ENCODE measurements at places on chromosomes 2 and 18. TPM values are rescaled to one million over a fixed set of nuclear protein-coding genes. Genes with fewer than 3 reads are reported as not detected.

The IL37 gene
- 0.30 TPM for polyA plus RNA-seq

- DNase-seq = peak; percentile 31
These were observed 494.4 kb downstream of the SOX11 start for GRCh38 chr2:6186332-6187151.

DNA sequence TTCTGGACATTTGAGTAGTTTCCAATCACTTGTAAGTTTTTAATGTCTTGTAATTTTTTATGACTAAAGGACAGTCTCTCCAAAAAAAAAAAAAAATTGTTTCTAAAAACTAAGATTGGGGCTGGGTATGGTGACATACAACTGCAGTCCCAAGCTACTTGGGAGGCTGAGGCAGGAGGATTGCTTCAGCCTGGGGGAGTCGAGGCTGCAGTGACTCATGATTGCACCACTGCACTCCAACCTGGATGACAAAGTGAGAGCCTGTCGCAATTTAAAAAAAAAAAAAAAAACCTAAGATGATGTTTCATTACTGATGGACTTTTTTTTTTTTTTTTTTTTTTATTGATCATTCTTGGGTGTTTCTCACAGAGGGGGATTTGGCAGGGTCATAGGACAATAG lies 34.4 kb upstream of the PKDCC start:
- DNase-seq = no peak

DNA sequence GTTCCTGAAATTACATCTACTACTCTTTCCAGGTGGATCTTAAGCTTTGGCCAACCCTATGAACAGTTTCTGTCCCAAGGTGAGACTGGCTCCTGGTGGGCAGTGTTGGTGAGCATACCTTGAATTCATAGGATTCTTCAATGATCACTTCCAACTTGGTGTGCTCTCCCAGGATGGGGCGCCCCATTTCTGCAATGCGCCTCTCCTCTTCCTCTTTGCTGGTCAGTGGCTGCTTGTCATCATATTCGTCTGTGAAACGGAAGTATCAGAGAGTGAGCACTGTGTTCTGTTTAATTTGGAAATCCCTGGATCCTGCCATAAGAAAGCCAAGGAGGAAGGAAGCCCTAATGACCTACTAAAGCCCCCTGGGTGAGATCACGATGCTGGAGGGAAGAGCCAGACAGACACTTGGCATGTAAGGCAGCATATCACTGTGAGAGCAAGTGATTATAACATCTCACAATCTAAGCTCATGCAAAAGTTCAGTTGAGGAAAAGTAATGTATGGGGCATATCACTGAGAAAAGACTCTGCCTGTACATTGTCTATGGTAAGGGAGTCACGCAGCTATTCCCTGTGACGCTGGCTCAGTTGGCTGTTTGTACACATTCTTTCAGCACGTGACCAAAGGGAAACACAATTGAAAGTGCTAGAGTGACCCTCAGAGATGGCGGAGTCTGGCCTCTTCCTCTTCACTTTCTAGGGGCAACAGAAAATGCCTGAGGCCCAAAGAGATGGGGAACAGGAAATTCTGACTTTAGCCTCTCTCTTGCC lies 287.0 kb downstream of the SLC8A1 start:
- DNase-seq = peak; percentile 35

The POTEJ gene
- 0.05 TPM for polyA plus RNA-seq

GRCh38 chr18:46406539-46406932 lies 250.5 kb downstream of the LOXHD1 start:
- DNase-seq = no peak

GRCh38 chr2:187654535-187654934 lies 100.3 kb upstream of the TFPI start:
- DNase-seq = no peak

DNA sequence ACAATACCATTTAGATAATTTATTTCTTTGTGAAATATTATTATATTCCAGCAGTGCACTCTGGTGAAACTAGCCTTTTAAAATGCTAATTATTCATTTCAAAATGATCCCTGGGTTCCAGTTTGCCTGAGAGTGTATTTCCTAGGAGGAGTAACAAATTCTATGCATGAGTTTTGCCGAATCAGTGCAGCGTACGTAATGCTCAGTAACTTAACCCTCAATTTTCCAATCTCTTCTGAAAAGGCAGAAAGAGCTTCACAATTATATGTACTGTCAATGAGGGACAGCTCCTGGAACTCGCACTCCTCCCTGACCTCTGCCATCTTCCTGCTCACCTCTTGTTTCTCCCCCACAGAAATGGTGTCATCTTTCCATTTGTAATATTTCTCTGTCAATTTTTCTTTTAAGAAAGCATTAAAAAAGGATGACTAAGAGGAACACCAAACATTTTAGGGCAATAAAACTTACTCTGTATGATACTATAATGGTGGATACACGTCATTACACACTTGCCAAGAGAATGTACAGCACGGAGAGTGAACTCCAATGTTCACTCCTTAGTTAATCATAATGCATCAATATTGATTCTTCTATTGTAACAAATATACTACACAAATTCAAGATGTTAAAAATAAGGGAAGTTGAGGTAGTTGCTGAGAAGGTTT lies 25.7 kb upstream of the XIRP2 start:
- DNase-seq = no peak

The SLC14A1 gene
- polyA plus RNA-seq = 1.8 TPM

DNA sequence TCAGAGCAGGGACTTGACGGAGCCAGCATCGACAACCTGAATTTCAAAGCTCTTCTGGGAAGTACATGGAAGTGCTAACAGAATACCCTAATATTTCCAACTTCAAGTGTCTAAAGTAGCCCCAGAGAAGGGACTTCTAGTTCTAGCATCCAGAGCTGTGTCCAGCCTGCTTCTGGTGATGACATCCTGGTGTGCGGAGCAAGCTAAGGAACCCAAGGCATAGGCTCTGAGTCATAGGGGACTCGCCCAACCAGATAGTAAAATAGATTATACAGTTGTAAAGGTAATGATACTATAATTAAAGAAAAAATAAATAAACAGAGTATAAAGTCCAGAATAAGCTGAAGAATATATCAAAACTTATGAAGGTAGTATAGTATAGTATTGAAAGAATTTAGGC lies 108.1 kb upstream of the SERPINE2 start:
- DNase-seq = no peak

GRCh38 chr2:203741566-203741965 lies 35.1 kb downstream of the CD28 start:
- no peak for DNase-seq

DNA sequence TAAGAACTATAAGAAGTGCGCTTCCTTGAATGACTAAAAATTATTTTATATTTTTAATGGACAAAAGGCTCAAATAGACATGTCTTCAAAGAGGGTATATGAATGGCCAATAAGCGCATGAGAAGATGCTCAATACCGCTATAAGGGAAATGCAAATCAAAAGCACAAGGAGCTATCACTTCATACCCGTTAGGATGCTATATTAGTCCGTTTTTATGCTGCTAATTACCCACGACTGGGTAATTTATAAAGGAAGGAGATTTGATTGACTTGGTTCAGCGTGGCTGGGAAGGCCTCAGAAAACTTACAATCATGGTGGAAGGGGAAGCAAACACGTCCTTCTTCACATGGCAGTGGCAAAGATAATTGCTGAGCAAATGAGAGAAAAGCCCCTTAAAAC lies 20.5 kb upstream of the PPP4R1 start:
- DNase-seq = no peak

DNA sequence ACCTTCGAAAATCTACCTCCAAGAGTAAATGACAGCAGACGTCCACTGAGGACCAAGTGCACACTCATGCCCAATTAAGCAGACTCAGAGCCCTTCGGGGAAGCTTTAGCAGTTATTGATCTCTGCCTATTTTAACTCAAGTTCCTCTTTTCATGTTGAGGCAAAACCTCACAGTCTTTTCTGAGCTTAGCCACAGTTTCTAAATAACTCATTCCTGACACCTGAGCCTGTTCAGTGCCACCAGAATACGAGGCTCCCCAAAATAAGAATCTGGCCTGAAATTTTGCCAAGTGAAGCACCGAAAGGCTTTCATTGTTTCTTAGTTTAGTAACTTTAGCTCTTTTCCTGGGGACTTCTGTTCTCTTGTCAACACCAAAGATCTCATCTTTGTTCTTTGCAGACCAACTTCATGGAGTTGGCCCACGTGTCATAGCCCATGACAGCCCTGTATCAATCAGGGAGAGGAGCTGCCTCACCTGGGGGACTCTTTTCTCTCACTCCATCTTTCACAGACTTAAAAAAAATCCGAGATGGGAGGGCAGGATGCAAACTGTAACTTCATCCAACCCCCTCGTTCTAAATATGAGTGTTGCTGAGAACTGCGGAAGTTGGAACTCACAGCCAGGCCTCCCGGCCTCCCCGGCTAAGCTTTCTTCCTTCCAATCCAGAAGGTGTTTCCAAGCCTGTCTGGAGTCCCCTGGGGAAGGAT lies 22.2 kb downstream of the INPP5D start:
- no peak for DNase-seq

DNA sequence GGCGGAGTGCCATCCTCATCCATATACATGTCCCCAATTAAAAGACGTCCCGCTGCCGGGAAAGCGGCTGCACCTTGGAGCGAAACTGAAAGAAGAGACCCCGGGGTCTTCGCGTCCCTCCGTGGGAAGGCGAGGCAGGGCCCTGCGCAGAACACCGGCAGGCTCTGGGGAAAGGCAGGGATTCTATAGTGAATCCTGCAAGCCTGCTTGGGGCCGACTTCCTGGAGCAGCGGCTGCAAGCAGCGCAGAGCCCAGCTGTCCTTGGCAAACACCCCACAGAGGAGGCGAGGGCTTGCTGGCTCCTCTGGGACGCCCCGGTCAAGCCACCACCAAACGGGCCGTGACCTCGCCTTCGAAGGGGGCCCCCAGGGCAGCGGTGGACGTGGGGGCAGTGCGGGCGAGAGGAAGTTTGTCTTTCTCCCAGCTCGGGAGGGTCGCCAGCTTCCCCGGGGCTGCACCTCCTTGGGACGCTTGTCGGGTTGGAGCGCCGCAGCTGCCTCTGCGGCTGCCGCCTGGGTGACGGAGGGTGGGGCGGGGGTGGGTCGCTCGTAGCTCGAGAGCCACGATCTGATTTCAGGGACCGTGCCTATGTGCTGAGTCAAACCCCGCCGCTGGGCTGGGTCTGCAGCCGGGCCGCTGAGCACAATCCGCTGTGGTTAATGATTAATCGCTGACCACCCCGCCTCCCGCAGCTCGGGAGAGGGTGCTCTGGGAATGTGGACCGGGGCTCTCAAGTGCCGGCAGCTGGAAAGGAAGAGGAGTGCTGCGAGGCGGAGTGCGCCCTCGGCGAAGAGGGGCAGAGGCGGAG lies 486 bp upstream of the GPR39 start:
- DNase-seq = peak; percentile 92

The SERPINB10 gene
- not detected for polyA plus RNA-seq

- no peak for DNase-seq
These were observed 974.0 kb upstream of the CNTNAP5 start for GRCh38 chr2:123051136-123051535.

DNA sequence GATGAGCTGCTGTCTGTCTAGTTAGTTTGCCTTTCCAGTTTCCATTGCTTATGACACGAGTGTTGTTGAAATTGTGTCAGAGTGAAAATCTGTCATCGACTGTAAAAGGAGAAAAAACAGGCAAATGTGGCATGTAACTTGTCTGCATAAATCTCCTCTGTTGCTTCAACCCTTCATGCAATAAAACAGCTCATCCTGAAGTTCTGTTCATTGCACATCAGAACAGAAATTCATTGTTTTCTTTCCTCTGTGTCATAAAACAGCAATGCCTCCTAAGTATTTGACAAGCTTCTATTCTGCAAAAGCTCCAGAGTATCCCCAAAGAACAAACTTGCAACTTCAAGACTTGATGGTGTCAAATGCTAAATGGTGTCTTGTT lies 432.1 kb downstream of the MEIS1 start:
- DNase-seq = no peak

All from muscle of back (tissue), 13 donors.